ENCODE measurements at places on chromosomes 6 and 20.
A peak's percentile ranks its signal among the peaks of the same experiment; 100 is the strongest.

DNA sequence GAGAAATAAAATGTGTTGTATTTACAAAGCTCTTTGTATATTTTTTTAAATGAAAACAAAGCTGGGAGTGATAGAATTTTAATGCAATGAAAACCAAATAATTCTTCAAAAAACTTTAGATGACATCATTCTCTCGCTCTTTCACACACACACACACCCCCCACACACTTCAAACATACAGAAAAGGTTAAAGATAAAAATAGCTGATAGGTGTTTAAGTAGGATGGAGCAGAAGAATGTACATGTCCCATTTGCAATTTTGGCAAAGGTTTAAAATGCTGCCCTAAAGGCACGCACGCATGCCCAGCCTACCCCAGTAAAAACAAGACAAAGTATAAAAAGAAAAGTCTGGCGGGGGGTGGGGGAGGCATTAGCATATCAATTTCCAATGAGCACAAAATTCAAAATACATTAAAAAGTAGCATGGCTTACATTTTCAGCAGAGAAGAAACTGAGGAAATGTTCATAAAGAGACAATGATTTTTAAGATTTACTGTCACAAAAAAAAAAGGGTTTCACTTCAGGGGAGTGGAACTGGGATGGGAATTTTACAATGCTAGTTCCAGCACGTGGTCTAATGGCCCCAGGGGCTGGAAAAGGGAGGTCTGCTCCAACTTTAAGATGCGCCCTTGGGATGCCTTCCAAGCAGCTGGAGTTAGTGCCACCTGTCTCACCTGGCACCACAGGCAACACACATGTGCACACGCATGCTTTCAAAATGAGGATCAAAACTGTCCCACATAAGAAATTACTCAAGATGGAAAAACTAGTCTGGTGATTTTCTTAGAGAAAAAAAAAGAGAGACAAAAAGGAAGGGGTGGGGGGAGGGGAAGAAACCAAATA is 55.1 kb upstream of the NFATC2 start:
- DNase-seq = no peak

GRCh38 chr20:63073738-63074065 is 66.9 kb upstream of the BHLHE23 start:
- no peak for DNase-seq

DNA sequence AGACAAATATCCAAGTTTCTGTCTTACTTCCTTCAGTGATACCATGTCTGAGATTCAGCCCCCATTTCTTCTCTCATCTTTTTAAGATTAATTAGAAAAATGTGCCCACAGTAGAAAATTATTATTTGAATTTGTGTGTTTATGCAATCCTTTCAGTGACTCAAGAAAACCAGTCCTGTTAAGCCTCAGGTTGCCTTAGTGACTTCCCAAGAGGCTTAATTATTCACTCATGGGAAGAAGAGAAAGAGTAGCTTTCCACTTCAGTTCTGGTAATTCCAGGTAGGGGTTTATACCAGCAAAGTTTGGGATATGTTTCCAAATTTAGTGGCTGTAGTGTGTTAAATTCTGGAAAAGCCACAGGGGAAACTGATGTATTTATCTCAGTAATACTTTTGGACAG is 149.1 kb downstream of the RIMS1 start:
- no peak for DNase-seq

- no peak for DNase-seq
These were observed 59.0 kb upstream of the TFB1M start for GRCh38 chr6:155373276-155373675.

DNA sequence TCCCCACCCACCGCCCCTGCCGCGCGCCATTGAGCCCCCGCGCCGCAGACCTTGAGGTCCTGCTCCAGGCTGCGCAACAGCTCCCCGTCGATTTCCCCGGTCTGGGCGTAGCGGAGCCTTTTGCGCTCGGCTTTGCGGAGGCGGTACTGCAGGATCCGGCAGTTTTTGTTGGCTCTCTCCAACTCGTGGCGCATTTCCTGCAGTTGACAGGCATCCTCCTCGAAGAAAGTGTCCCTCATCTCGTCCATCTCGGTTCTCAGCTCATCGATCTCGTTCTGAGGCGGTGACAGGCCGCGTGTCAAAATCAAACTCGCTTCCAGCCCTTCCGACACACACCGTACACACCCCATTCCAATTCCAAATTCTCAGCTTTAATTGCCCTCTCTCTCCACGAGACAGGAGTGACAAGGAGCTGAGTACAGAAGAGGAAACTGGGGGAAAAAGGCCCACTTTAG is 4.3 kb downstream of the MTCL3 start:
- no peak for DNase-seq

GRCh38 chr6:45272626-45273025 is 55.5 kb upstream of the RUNX2 start:
- DNase-seq = no peak

DNA sequence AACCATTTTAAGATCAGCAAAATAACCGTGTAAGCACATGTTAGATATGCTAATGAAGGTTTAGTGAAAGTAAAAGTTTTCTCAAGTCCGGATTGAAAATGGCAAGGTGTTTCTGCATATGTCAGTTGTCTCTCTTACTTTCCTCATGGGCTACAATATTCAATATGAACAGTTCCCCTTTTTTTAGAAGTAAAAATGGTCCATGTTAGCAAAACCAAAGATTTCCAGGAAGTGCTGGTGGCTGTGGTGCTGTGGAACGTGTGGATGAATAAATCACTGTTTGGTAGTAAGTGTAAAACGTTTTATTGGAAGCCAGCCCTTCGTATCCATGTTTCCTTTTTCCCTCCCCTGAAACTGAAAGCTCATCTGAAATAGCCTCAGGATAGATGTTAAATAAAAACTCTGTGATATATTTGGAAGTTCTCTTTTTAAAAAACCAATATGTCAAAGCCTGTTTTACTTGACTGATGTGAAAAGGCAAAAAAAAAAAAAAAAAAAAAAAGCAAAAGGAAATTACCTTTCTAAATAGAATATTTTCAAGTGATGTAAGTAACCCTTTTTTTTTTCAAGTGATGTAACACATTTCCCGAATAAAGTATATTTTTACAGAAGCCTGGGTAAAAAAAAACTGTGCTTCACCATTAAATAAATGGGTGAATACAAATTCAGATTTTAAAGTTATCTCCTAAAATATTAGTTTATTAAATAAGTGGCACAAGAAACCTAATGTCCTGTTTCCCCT is 41.9 kb downstream of the PLEKHG1 start:
- DNase-seq = no peak

DNA sequence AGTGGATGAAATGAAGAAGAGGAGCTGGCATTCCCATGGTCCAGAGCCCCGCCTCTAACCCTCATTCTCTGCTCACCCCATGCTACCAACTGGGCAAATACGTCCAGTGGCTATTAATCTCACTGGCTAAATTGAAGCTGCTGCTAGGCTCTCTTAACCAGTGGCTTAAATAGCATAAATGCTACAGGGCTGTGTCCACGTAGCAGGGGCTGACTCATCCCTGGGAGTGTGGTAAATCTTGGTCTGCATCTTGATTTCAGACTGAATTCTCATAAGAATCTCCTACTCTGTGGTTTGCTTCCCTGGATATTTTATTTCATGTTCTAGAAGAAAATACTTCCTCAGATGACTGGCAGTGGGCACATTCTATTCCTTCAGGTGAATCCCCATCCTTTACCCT is 193.1 kb upstream of the ARG1 start:
- peak; percentile 63 for DNase-seq

DNA sequence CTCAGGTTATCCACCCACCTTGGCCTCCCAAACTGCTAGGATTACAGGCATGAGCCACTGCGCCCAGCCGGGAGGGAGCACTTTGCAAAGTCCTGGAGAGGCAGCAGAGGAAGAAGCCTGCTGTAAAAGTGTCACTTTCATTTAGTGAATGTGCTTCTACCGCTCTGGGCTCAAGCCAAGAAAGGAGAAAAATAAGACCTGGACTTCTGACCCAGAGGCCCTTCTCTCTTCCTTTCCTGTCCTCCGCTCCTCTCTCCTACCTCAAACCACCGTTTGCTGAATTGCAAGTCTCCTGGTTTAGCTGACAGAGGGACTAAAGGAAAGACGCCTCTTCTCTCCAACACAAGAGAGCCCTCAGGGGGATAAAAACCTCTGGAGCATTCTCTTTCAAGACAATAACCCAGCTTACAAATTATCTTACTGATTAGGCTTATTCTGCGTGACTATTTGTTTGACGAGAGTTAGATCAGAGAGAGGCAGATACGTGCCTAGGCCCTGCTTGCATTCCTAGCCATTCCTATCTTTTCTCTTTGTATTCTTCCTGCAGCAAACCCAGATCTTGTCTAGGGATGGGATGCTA is 84.2 kb upstream of the SLC22A23 start:
- no peak for DNase-seq

GRCh38 chr20:58706975-58707681 is 14.5 kb downstream of the NPEPL1 start:
- DNase-seq = no peak

- no peak for DNase-seq
These were observed 73.4 kb downstream of the FUT9 start for GRCh38 chr6:96089173-96089572.

DNA sequence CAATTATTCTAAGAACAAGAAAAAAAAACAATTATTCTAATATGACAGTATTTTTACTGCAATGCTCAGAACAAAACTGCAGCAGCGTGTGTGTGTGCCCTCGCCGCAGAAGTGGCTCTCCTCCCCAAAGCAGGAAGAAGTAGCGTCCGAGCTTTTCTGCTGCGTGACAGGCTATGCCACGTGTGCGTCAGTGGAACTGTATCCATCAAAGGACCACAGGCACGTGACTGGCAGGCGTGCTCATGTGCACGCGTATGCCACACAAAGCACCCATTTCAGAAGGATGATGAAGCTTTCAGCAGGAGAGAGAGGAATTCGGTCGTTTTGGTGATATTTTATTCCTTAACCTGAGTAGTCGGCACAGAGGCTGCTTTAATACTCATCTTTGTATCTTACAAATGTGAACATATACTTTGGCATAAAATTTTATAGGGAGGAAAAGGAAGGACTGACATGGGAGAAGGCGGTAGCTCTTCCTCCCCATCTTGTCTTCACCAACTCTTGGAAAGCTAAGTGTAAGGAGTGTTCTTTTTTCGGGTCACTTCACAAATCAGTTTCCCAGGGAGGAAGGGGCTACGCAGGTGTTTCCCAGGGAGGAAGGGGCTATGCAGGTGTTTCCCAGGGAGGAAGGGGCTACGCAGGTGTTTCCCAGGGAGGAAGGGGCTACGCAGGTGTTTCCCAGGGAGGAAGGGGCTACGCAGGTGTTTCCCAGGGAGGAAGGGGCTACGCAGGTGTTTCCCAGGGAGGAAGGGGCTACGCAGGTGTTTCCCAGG is 3.4 kb downstream of the TCFL5 start:
- no peak for DNase-seq

DNA sequence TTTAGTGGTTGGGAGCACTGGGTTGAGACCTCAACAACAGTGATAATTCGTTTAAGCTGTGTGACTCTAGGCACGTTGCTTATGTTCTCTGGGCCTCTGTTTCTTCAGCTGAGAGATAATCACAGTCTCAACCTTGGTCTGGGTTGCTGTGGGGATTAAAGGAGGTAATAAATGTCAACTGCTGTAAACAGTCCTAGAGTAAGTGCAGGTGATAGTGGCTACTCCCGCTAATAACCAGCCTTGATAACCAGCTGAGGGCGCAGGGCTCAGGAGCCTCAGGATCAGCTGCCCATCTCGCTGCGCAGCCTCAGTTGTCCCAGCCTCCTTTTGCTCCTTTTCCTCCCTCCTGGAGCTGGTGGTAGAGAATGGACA is 58.0 kb downstream of the JARID2 start:
- no peak for DNase-seq

DNA sequence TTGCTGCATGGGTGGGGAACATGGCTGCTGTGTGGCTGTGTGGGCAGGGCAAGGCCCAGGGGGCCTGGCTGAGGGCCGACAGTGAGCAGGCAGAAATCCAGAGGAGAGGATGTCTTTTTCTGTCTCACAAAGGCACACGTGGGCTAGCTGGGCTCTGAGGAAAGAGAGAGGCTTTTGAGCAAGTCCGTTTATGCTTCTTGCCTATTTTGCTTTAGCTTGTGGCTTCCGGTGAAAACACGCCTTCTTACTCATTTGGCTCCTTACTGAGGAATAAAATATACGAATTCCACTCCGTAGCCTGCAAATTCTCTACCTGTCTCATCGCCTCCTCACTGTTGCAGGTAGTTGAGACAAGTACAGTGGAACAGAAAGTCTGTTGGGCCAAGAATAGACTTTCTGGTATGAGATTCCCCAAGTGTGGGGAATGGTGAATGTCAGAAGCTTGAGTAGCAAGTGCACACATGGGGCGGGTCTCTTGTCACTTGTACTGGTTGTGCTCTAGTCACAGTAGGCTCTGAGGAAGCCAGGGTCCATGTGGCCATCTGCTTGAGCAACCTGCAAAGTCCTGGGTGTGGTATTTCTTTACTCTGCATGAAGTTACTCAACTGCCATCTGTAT is 28.4 kb downstream of the WRNIP1 start:
- no peak for DNase-seq

GRCh38 chr6:140182821-140183220 is 808.4 kb upstream of the CITED2 start:
- no peak for DNase-seq

DNA sequence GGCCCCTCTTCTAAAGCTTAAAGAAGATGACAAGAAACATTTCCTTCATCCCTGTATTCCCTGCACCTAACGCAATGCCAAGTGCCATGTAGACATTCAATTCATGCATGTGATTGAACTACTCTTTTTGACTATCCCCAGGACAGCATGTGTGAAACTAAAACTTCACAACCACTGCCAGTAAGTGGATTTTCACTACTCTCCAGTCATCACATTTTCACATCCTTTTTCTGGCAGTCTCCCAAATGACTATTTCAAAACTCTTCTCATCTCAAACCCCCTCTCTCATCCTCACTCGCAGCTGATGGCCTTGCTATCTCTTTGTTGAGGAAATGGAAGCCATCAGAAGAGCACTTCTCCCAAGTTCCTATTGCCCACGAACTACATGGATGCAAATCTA is 122.6 kb downstream of the OPRM1 start:
- no peak for DNase-seq

GRCh38 chr6:165821754-165822153 is 158.7 kb upstream of the PDE10A start:
- DNase-seq = no peak

DNA sequence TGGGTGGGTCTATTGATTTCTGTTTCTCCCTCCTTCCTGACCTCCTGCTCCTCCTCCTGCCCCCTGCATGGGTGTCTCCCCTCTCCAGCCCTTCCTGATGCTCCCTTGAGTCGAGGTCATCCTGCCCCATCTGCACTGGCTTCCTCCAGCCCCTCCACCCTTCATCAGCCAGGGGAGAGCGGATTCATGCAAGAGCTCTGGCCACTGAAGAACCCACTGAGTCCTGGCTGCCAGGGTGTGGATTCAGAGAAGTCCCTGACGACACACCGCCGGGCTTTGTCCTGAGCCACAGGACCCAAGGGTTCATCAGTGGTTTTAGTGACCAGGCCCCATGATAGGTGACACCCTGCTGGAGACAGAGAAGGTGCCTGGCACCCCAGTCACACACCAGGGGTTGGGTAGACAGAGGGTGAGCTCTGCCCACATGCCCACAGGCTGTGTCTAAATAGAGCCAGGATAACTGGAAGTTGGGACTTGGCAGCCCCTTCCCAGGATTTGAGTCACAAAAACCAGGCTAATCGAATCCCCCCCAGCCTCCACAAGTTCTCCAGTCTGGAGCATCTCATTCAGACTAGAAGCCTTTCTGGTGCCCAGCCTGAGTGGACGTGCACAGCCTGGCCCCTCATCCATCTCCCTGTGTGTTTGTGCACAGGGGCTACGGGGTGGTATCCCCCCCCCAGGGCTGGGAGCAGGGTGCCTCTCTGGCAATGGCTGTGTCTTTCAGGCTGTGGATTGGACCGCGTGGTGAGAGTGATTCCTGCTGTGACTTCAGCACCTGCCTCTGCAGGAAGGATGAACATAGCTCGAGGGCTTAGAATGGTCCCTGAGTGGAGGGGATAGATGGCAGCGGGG is 1.2 kb downstream of the GFRA4 start:
- no peak for DNase-seq

GRCh38 chr20:45032276-45032675 is 66.0 kb downstream of the STK4 start:
- no peak for DNase-seq
